ENCODE measurements at places on chromosomes 5 and 9. TPM values are rescaled to one million over a fixed set of nuclear protein-coding genes. Genes with fewer than 3 reads are reported as not detected.

DNA sequence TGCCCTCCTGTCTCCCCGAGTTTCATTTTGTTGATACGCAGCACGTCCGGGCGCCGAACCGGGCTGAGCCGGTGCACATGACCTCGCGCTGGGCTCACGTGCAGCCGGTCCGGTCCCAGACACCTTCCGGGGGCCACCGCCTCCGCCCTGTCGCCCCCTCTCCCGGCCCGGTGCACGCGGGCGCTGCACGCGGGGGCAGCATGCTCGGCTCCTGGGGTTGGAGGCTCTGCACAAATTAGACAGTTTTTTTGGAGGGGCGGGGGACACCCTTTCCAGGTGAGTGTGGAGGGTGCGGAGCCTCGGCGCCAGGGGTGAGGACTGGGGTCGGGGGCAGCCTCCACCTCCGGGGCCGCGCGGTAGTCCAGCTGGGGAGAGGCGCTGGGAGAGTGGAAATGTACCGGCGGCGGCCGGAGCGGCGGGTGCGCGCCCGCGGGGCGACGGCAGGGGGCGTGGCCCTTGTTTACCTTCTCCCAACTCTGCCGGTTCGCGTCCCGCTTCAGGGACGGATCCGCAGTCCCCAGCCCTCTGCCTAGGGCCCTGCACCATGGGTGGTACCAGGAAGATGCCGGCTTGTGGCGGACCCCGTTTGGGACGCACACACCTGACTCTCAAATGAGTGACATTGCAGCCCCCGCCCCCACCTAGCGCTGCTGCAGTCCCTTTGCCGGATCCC is 1.1 kb downstream of the JADE2 start:
- DNase-seq = peak; percentile 82

- no peak for DNase-seq
Measured at GRCh38 chr9:133584167-133584558, 25.0 kb downstream of the FAM163B start.

DNA sequence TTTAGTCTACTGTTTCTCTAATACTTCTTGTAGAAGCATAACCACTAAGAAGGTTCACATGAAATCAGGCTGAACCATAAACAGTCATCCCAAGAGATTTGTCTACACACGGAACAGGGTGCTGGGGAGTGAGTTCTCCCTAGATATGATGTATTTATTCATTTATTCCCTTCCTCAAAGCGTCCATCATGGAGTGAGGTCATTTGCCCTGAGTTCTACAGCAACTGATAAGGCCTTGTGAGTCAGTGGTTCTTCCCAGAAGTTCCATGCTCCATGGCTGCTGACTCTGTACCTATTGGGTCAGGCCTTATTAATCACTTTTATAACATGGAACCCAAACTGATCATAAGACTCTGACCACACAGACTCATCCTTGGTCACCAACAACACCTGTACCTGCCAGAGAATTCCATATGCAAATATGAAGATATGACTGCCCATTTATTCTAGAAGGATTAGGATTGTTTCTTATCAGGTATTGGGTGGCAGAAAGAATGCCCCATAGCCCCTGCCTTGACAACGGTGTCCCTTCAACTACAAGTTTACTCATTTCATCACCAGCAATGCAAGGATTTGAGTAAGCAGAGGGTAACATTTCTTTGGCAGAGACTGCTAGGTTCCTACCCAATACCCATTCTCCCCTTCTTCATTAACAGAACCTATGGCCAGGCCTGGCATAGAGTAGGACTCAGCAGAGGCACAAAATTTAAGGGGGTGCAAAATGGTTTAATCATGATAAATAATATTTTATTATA is 118.1 kb downstream of the LHFPL2 start:
- DNase-seq = no peak

GRCh38 chr9:92657296-92658094 is 12.4 kb downstream of the IPPK start:
- no peak for DNase-seq

DNA sequence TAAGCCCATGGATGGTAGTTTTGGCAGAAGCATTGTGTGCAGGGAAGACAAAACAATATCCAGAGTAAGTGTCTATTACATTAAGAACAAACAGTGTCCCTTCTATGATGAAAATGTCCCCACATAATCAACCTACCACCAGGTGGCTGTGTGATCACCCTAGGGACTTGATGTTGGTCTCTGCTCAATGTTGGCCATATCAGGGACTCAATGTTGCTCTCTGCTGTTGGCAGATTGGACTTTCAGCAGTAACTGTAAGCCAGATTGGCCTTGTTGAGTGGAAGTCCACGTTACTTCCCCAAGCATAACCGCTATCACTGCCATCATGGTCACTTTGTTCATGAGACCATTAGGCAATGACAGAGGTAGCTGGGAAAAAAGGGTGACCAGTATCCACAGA is 52.8 kb upstream of the PRSS3 start:
- DNase-seq = no peak

- DNase-seq = no peak
Measured at GRCh38 chr9:2319421-2319820, 302.2 kb upstream of the VLDLR start.

- no peak for DNase-seq
Measured at GRCh38 chr9:112042769-112043168, 132.3 kb downstream of the SUSD1 start.

DNA sequence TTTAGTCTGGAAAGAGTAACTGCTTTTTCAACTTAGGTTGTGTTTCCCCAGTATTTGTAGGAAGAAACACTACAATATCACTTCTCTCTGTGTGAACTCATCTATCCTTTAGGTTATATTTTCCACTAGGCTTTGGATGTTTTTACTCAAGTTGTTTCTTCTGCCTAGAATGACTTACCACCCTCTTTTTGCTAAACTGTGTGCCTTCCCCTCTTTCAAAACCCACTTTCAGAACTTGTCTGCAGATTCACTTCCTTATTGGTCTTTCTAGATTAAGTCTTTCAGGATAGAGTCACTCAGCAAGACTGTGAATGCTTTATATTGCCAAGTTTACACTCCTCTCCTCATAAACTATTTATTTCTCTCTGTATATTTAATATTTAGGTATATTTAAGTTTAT is 14.2 kb upstream of the CAST start:
- no peak for DNase-seq

DNA sequence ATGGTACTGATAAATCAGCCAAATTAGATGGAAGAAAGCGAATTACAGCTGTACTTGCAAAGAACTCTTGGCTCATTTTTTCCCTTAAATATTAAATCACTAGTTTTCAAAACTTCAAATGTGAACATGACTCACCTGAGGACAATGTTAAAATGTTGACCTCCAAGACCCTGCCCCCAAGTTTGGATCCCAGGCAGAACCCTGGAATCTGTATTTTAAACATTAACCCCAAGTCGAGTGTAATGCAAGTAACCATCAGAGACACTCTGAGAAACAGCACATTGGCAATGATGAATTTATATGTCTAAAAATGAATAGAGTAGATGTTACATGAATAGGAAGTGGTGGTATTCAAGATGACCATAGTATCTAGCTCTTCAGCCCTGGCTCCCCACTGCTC is 2.3 kb upstream of the CD274 start:
- DNase-seq = no peak

GRCh38 chr9:10108815-10109214 is 504.0 kb downstream of the PTPRD start:
- DNase-seq = no peak

GRCh38 chr5:122405751-122406150 is 93.7 kb downstream of the SNCAIP start:
- DNase-seq = no peak

DNA sequence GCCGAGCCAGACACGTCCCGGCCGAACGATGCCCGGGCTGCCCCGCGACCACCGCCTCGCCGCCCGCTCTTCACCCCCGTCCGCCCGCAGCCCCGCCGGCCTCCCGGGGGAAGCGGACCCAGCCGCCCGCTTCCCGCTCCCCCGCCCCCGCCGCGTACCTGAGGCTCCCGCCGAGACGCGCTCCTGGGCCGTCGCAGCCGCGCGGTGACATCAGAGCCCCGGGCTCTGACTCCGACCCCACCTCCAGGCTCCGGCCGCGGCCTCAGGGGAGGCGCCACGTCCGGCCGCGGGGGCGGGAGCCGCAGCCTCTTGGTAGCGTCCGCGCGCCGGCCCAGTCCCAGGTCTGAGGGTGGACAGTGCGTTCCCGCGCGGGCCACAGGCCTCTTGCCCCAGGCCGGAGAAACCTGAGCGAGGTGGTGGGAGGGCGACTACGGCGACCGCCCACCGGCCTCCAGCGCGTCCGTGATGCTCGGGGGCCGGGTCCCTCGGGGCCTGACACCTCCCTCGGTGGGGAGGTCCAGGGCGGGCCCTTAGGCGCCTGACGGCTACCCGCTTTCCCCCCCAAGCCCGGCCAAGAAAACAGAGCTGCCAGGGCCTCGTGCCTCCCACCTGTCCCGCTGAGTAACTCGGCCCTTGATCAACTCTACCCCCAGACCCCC is at the start of gene SHROOM1:
Gene SHROOM1 (minus strand): TSS at position 212 of the 659 bp plus-strand sequence. CDS start 4,507 bp downstream, outside the sequence.
- peak; percentile 57 for DNase-seq

DNA sequence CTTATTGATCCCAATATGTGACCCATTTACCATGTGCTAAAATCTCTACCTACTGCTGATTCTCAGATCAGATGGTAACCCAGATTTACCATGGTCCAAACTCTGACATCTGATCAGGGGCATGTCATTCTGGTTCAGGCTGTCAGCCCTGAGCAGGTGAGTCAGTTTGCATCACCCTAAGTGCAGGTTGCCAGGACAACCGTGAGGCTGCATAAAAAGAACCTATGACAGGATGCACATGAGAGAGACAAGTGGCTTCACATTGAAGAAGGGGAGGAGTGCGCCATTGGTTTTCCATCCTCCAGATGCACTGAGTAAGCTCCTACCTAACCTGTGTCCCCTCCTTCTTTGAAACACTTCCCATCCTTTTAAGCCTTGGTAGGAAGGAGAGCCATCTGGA is 801 bp upstream of the PRSS3 start:
- DNase-seq = no peak

DNA sequence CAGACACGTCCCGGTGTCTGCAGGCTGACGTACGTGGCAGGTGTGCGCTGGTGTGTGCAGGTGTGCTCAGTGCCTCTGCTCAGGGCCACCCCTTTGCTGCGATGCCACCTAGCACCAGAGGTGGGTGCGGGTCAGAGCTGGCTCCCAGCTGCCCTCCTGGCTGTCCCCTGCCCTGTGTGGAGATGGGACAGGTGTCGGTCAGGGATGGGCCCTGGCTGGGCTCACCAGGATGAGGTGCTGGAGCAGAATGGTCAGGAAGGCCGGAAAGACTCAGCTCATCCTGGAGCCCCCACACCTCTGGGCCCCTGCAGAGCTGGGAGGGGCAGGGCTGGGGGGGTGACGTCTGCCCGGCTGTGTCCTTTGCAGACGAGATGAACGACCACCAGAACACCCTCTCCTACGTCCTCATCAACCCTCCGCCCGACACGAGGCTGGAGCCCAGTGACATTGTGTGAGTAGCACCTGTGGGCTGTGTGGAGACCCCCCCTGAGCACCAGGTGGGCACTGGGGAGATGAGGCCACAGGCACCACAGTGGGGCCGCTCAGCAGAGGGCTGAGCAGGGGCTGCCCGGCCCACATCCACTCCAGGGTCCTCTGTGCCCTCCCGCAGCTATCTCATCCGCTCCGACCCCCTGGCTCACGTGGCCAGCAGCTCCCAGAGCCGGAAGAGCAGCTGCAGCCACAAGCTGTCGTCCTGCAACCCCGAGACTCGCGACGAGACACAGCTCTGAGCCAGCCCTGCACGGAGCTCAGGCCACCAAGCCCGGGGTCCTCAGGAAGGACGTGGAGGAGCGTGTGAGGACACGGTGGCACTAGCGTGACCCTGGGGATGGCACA is 89.7 kb downstream of the KCNT1 start:
- DNase-seq = no peak

- DNase-seq = no peak
Measured at GRCh38 chr5:144086295-144086694, 84.2 kb downstream of the YIPF5 start.

DNA sequence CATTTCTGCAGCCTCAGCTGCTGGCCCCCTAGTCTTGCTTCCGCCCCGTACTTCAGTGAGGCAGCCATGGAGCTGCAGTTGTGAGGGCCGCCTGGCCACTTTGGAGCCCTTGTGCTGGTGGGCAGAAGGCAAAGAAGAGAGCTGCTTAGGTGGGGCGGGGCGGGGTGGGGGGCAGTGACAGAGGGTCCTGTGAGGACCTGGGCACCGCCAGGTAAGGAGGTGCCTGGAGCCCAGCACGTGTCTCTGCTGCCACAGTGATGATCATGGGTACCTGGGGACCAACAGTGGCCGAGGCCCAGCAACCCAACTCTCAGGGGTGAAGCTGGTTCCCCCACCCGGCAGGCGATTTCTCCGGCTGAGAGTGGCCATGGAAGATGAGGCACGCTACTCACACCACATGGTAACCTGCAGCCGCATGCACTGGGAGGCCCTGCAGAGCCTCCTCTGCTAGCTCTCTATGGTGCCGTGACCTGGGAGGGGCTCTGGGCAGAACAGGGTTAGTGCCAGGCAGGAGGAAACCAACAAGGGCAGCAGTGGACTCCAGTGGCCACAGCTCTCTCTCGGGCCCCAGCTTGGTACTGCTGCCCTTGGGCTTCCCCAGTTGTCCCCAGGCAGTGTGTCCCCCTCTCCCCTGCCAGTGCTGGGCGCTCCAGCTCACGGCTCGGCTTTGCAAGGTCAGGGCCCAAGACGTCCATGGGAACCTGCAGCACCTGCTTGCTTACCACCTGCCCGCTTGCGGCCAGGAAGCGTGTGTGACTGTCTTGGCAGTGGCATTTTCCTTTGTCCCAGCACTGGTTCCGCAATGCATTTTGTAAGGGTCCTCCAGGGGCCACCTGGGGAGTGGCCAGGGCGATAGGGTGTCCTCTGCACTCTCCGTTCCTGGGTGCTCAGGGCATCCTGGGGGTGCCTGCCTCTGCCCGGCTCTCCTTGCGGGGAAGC is 24.0 kb downstream of the NDUFS6 start:
- DNase-seq = no peak

GRCh38 chr5:32207355-32207634 is 33.2 kb upstream of the GOLPH3 start:
- DNase-seq = no peak

GRCh38 chr5:171595801-171596231 is 176.4 kb downstream of the FGF18 start:
- DNase-seq = no peak

- DNase-seq = no peak
Measured at GRCh38 chr5:33439905-33440481, 772 bp upstream of the TARS1 start.

- DNase-seq = no peak
Measured at GRCh38 chr5:156918311-156918845, 44.6 kb downstream of the TIMD4 start.

- no peak for DNase-seq
Measured at GRCh38 chr5:51968756-51969155, 585.5 kb downstream of the ISL1 start.

The DMGDH gene
- 5.7 TPM for total RNA-seq

The GPRIN1 gene
- not detected for total RNA-seq

The C9 gene
- not detected for total RNA-seq

The PCDHB5 gene
- total RNA-seq = 13.6 TPM

The PCDHGA9 gene
- 16.2 TPM for total RNA-seq

The NMUR2 gene
- total RNA-seq = not detected

The GHR gene
- total RNA-seq = 1.8 TPM

The ANKRD31 gene
- total RNA-seq = 0.67 TPM

The TAF11L5 gene
- not detected for total RNA-seq

The CMYA5 gene
- total RNA-seq = 34.3 TPM

The TBCA gene
- 163 TPM for total RNA-seq

The GARIN3 gene
- total RNA-seq = not detected

Measured in uterus (tissue), 4 donors.